ENCODE measurements at places on chromosomes 2 and 18. TPM values are rescaled to one million over a fixed set of nuclear protein-coding genes. Genes with fewer than 3 reads are reported as not detected.

The DHRS9 gene
- 3.5 TPM for total RNA-seq

The TDRD15 gene
- not detected for total RNA-seq

The CFC1 gene
- not detected for total RNA-seq

The TRAK2 gene
- total RNA-seq, result 9.9 TPM

The ESPNL gene
- total RNA-seq, result 0.16 TPM

The SERPINB13 gene
- total RNA-seq, result not detected

The SKA1 gene
- 11.7 TPM for total RNA-seq

The DES gene
- 0.29 TPM for total RNA-seq

The GALM gene
- total RNA-seq, result 17.2 TPM

The VSNL1 gene
- total RNA-seq, result not detected

The EMILIN1 gene
- total RNA-seq, result 0.56 TPM

The TMEM178A gene
- 0.29 TPM for total RNA-seq

The TUBA4B gene
- not detected for total RNA-seq

The NYAP2 gene
- total RNA-seq, result not detected

The FOXD4L1 gene
- total RNA-seq, result 0.24 TPM

The SNTG2 gene
- total RNA-seq, result not detected

The KCNJ3 gene
- not detected for total RNA-seq

The IL18R1 gene
- total RNA-seq, result 0.72 TPM

The FOXI3 gene
- not detected for total RNA-seq

The NDC80 gene
- total RNA-seq, result 9.1 TPM

The KCNF1 gene
- 44.6 TPM for total RNA-seq

The RAPGEF4 gene
- 0.28 TPM for total RNA-seq

The SUMO1 gene
- total RNA-seq, result 146 TPM

The C2orf78 gene
- total RNA-seq, result not detected

The KIAA1328 gene
- total RNA-seq, result 1.4 TPM

The DYNAP gene
- not detected for total RNA-seq

The ANKRD29 gene
- 17.4 TPM for total RNA-seq

The ANKRD53 gene
- total RNA-seq, result not detected

The CNGA3 gene
- total RNA-seq, result 0.06 TPM

Data from A549 treated with GW870086 at 1 μM for 4 hours (cell line).